Muscle of arm (tissue), 14 donors: ENCODE measurements at places on chromosomes 4 and X.

- peak; percentile 1 for DNase-seq
Observed at GRCh38 chrX:140815868-140816267, 106.3 kb downstream of the LINC00632 start.

- peak; percentile 46 for DNase-seq
Observed at GRCh38 chrX:123833387-123833786, 26.5 kb upstream of the XIAP start.

DNA sequence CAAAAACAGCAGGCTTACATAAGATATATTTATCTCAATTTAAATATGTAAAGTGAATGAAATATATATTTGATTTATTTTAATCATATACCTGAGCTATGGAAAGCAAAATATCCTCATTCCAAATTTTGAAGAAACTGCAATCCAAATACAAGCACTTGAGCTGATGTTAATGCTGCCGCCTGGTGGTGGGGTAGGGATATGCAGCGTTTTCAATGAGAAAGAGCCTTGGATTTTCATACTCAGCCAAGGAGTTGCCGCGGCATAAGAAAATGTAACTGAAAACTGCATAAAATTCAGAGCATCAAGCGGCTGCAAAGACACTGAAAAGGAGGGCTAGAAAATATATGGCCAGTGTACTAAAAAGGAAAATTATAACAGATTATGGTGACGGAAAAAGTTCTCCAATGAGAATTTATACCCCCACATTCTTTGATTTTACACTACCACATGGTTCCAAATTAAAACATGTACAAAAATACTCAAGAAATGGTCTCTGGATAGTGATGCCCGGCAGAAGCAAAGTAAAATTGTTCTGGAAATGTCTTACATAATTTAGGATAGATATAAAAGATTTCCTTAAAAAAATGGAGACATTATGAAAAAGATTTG lies 660.3 kb upstream of the PITX2 start:
- DNase-seq, result peak; percentile 15

GRCh38 chrX:140163371-140164159 lies 198.2 kb upstream of the CXorf66 start:
- no peak for DNase-seq

DNA sequence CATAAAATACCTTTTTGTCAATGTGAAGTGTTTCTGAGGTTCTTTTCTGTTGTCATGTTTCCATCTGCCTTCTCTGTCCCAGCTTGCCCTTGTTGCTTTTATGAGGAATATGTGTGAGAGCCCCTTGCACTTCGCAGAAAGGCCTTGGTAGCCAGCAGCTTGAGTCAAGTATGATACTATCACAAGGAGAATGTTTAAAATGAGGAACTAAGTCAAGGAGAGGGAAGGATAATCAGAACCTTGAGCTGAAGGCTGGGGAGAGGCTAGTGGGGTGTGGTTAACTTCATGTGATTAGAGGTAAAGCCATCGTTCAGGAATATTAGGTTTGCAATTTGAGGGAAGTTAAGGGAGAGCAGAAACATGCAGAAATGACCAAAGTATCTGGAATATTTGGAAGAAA lies 12.7 kb downstream of the PGK1 start:
- DNase-seq, result no peak

- DNase-seq, result no peak
Observed at GRCh38 chr4:155900381-155900780, 3.1 kb upstream of the TDO2 start.

DNA sequence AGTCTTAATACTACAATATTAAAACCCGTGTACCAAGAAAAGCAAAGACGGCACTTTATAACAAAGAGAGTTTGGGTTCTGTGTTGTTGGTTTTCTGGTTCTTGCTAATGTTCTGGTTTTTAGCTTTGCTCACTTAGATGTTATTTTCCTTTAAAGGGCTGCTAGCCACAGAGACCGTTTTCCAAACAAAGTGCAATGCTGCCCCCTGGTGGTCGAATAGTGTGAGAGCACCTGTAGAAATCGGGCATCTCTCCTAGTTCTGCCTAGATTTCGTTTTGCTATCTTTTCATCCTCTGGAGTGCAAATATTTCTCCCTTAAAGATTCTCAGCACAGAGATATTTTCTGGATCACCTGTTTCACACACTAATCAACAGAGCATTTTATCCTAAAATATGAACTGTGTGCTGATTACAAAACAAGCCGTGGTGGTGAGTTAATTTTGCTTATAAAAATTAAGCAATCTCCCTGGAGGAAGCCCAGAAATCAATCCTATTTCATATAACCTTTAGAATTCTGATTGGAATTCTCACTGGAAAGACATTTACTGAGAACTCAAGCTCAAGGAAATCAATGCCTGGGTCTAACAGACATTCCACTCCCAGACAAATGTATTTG lies 334.5 kb upstream of the NOCT start:
- DNase-seq, result peak; percentile 92

DNA sequence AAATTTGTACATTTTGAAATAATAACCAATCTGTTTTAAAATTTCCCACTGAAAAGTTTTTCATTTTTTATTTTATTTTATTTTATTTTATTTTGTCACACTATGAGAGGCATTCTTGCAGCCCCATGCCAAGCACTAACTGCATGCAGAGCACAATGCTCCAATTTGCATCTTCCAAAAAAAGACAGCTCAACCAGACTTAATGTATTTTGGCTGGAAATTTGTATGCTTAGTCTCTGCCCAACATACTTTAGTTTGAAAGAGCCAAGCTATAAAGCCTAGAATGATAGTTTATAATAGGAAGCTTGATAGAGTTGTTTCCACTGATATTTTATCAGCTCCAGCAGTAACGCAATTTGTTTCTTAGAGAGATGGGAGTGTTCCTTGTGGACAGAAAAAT lies 235.5 kb downstream of the GALNTL6 start:
- no peak for DNase-seq

DNA sequence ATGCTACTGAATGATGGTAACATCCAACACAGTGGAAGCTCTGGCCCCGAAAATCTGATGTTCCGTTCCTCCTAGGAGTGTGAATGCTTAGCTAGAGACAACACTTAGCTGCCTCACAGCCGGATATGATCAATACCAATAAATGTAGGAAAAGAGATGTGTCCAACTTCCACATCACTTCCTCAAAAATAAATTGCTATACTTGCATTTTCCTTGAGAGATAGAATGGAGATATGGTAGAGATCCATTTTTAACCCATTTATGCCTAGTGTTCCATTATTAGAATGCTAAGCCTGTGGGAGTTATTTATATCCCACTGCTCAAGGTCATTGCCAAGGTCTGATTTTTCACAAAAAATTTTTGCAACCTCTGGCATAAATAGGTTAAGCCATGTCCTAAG lies 5.5 kb upstream of the SLC9B1 start:
- DNase-seq, result no peak

DNA sequence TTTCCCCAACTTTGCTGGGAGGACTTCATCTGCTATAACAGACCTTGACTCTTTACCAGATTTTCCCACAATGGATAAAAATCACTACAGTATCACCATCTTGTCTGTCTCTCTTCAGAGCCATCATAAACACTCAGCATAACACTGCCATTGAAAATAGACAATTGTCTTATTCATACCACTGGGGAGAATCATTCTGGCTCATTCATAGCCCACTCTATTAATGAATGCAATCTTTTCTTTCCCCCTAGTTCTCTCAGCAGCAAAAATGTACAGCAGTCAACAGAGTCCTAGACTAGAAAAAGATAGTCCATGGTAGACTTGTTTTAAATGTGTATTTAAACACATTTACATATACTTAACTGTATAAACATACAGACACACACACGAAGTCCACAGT lies 19.2 kb downstream of the SLC9A7 start:
- no peak for DNase-seq
